GM12878 (cell line): ENCODE measurements at places on chromosomes 5 and 9.

- H3K4me1 ChIP-seq, result no peaks in the 10 kb centered on the region
- H3K36me3 ChIP-seq, result no peaks in the 10 kb centered on the region
- H3K4me3 ChIP-seq, result no peak overlapping the region
- H3K27me3 ChIP-seq, result no peaks in the 10 kb centered on the region
- no peak for DNase-seq
These were observed 18.4 kb upstream of the ZNF474 start for GRCh38 chr5:122110987-122111386.

DNA sequence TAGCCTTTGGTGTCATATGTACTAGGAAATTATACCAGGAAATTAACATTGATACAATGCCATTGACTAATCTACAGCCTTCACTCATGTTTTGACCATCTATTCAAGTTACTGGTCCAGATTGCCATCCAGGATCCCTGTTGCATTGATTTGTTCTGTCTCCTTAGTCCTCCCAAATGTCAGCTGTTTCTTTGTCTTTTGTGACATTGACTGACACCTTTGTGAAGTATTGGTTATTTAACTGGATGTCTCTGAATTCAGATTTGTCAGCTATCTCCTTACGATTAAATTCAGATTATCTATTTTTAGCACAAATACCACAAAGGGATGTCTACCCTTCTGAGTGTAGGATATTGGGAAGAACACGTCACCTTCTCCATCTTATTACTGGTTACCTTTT lies 73.7 kb upstream of the CTNND2 start:
- no peaks in the 10 kb centered on the region for H3K36me3 ChIP-seq
- H3K27ac ChIP-seq, result no peak overlapping the region
- H3K4me3 ChIP-seq, result no peak overlapping the region
- no peaks in the 10 kb centered on the region for H3K27me3 ChIP-seq

DNA sequence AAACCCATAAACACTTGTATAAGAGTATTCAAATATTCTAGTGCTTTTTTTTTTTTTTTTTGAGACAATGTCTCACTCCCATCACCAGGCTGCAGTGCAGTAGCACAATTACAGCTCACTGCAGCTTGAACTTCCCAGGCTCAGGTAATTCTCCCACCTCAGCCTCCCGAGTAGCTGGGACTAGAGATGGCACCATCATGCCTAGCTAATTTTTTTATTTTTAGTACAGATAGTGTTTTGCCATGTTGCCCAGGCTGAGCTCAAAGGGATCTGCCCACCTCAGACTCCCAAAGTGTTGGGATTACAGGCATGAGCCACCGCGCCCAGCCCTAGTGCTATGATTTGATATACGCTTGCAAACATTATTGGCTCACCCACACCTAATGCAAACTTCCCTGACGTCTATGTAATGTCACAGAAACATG lies 11.8 kb downstream of the IL6ST start:
- no peak overlapping the region for H3K4me3 ChIP-seq
- H3K27ac ChIP-seq, result no peak overlapping the region
- H3K4me1 ChIP-seq, result peaks cover 1% of the 10 kb centered on the region
- H3K36me3 ChIP-seq, result peaks cover 1% of the 10 kb centered on the region; the same call in 1 of the 2 replicates
- no peaks in the 10 kb centered on the region for H3K27me3 ChIP-seq

GRCh38 chr9:27165670-27166069 lies 56.6 kb downstream of the TEK start:
- H3K36me3 ChIP-seq, result no peaks in the 10 kb centered on the region
- no peaks in the 10 kb centered on the region for H3K4me1 ChIP-seq
- H3K27me3 ChIP-seq, result no peaks in the 10 kb centered on the region
- no peak for DNase-seq

GRCh38 chr5:155822177-155822576 lies 504.8 kb upstream of the SGCD start:
- H3K27me3 ChIP-seq, result no peaks in the 10 kb centered on the region
- H3K36me3 ChIP-seq, result no peaks in the 10 kb centered on the region
- no peak overlapping the region for H3K27ac ChIP-seq
- no peak overlapping the region for H3K4me3 ChIP-seq

DNA sequence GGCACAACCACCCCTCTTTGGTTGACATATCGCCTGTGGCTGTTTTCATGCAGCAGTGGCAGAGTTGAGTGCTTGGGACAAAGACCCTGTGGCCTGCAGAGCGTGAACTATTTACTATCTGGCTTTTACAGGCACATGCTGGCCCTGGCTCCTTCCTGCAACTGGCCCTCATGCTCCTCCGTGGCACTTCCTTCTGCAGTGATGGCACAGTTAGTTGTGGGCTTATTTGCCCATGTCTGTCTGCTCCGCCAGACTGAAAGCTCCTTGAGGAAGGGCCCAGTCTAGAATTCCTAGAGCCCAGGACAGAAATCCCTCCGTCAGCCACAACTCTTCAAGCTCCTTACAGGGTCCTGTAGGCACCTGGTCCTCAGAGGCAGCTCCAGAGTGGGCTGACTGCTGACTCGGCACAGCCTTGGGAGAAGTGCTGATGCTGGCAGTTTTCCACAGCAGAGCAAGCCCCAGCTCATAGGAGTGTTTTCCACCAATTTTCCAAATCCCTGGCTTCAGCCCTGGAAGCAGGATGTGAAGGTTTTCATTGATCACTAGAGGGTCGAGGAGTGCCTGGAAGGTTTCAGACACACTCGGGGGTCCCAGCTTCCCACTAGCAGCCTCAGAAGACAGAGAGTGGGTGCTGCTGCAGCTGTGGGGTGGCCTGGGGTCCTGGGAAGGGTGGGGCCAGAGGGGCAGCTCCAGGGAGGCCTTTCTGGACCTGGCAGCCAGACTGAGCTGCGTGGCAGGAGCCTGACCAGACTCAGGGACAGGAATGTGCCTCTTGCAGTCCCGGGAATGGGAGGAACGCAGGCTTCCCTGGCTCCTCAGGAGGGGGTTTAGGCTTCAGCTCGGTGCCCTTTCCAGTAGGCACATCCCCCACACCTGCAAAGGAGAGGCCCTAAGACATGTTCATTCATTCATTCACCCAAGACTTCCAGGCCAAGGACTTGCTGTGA lies 56.5 kb upstream of the ANGPTL2 start:
- H3K36me3 ChIP-seq, result no peaks in the 10 kb centered on the region
- no peak overlapping the region for H3K27ac ChIP-seq
- no peak for DNase-seq
- no peaks in the 10 kb centered on the region for H3K27me3 ChIP-seq

- no peaks in the 10 kb centered on the region; the same call in 1 of the 2 replicates for H3K27me3 ChIP-seq
- no peak overlapping the region for H3K27ac ChIP-seq
- H3K36me3 ChIP-seq, result no peaks in the 10 kb centered on the region
- DNase-seq, result no peak
These were observed 263.9 kb upstream of the TRPC7 start for GRCh38 chr5:136629125-136629792.

- no peaks in the 10 kb centered on the region; the same call in 1 of the 2 replicates for H3K27me3 ChIP-seq
- H3K36me3 ChIP-seq, result no peaks in the 10 kb centered on the region
- H3K4me1 ChIP-seq, result no peaks in the 10 kb centered on the region
- DNase-seq, result no peak
These were observed 125.8 kb downstream of the BOD1 start for GRCh38 chr5:173490681-173491080.

DNA sequence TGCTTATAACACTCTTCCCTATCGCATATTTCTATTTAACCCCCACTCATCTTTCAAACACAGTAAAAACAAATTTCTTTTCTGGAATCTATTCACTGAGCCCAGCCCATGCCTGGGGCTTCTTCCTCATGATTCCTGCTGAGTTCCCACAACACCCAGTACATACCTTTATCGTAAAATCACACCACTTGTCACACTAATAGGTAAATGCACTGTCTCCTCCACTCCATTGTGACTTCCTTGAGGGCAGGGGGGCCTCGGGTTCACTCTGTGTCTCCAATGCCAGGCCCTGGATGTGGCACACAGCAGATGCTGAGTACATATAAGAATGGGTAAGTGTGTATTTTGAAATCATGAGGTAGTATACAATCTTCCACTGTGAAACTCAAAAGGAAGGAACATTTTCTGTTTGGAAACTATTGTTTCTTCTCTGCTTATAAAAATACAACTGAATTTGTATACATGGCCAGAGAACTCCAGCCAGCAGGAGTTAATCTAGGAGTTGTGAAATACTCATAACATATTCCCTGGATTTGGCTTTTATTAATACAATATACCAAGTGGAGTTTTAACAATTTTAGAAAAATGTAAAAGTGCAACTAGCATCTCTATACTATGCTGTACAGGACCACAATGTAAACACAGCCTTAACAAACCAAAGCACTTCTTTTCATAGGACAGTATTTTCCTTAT lies 7.2 kb downstream of the PLK2 start:
- no peak overlapping the region for H3K4me3 ChIP-seq
- no peak for DNase-seq
- H3K4me1 ChIP-seq, result no peaks in the 10 kb centered on the region

DNA sequence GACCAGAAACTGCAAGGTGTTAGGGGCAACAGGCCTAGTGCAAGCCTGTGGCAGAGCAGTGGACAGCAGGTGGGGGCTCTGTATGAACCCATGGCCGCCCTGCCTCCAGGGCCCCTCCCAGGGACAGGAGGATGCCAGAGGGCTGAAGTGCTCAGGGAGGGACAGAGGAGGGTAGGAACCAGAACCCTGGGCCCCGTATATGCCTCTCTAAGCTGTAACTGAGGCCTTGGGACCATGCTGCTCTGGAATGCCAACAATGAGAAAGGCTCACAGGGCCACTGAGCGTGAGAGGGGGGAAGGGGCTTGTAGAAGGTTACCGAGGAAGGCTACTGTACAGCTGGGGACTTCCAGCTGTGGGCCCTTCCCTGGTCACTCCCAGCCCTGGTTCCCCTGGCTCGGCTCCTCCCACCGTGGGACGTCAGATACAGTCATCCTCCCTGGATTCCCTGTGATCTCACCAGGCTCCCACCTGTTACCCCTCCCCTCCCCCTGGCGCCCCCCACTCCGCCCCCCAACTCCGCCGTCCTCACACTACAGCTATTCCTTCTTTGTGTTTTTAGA lies 21.1 kb downstream of the AQP7 start:
- no peak overlapping the region for H3K27ac ChIP-seq
- no peaks in the 10 kb centered on the region for H3K27me3 ChIP-seq
- no peak for DNase-seq
- H3K4me1 ChIP-seq, result no peaks in the 10 kb centered on the region

GRCh38 chr9:81092057-81092456 lies 597.3 kb downstream of the TLE1 start:
- DNase-seq, result no peak
- H3K4me1 ChIP-seq, result no peaks in the 10 kb centered on the region
- no peak overlapping the region for H3K4me3 ChIP-seq
- no peaks in the 10 kb centered on the region for H3K36me3 ChIP-seq
- no peak overlapping the region for H3K27ac ChIP-seq

DNA sequence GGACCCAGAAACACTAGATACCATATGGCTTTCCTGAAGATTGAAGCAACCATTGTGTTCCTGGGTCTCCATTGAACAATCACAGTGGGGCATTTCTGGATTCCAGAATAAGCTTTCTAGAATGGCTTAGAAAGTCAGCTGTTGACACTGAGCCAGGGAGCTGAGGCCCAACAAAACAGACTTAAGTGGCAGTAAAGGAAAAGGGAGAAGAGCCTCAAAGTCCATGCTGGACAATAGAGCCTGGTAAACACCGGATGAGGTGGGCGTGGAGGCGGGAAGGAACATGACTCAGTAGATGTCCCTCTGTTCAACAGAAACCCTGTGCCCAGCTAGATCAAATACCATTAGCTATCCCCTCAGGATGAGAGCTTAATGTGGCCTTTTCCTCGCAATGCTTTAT lies 14.8 kb downstream of the SPARC start:
- no peak overlapping the region for H3K4me3 ChIP-seq
- peaks cover 14% of the 10 kb centered on the region; the same call in 1 of the 2 replicates for H3K4me1 ChIP-seq
- no peaks in the 10 kb centered on the region for H3K27me3 ChIP-seq
- no peak overlapping the region for H3K27ac ChIP-seq

DNA sequence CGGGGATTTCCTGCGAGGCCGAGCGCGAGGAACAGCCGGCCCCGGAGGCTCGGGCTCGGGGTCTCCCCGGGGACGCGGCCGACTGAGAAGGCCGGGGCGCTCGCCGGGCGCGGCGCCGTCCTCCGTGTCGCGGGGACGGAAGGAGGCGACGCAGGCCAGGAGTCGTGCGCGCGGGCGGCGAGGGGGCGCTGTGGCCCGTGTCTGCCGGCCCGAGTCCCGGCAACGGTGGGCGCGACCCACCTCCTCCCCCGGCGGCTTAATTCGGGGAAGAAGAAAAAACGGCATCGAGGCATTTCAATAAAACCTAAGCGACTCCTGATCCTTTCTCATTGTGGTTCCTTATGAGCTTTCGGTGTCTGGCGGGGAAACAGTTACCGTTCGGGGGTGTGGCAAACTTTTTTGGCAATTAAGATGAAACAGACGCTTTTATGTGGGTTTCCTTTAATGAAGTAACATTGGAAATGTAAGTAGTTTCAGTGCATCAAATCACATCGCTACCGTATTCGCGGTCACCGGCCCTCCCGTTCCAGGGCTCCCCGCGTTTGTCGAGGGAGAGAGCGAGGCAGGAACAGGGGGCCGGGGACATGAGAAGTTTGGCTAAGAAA lies 3.7 kb upstream of the IRX2 start:
- H3K4me1 ChIP-seq, result no peaks in the 10 kb centered on the region
- no peaks in the 10 kb centered on the region for H3K27me3 ChIP-seq
- H3K4me3 ChIP-seq, result no peak overlapping the region
- no peak for DNase-seq
- no peak overlapping the region for H3K27ac ChIP-seq

- no peaks in the 10 kb centered on the region for H3K4me1 ChIP-seq
- no peaks in the 10 kb centered on the region for H3K36me3 ChIP-seq
- DNase-seq, result no peak
- H3K27me3 ChIP-seq, result no peaks in the 10 kb centered on the region
- no peak overlapping the region for H3K4me3 ChIP-seq
These were observed 884.0 kb upstream of the ACO1 start for GRCh38 chr9:31500422-31500821.

GRCh38 chr9:136565086-136565714 lies 19.4 kb upstream of the NOTCH1 start:
- H3K36me3 ChIP-seq, result no peaks in the 10 kb centered on the region
- no peak overlapping the region for H3K27ac ChIP-seq
- no peak overlapping the region for H3K4me3 ChIP-seq
- no peak for DNase-seq
- peaks cover 29% of the 10 kb centered on the region for H3K4me1 ChIP-seq

DNA sequence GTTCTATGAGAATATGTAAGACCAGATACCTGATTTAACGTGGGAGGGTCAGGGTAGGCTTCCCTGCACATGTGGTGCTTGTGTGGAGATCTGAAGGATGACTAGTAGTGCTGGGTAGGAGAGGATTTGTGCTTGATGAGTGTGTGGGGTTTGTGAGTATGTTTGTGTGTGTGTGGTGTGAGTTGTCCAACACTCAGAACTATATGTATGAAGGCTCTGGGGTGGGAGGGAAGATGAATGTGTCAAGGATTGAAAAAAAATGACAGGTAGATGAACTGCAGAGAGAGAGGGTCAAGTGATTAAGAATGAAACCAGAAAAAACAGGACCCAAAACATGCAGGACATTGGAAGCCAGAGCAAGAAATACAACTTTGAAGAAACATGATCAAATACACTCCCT lies 154.6 kb upstream of the NR3C1 start:
- no peak overlapping the region for H3K27ac ChIP-seq
- no peaks in the 10 kb centered on the region for H3K36me3 ChIP-seq
